ENCODE measurements at places on chromosomes 7 and 10.

GRCh38 chr7:47145186-47145725 is 436.7 kb downstream of the TNS3 start:
- no peak for DNase-seq

DNA sequence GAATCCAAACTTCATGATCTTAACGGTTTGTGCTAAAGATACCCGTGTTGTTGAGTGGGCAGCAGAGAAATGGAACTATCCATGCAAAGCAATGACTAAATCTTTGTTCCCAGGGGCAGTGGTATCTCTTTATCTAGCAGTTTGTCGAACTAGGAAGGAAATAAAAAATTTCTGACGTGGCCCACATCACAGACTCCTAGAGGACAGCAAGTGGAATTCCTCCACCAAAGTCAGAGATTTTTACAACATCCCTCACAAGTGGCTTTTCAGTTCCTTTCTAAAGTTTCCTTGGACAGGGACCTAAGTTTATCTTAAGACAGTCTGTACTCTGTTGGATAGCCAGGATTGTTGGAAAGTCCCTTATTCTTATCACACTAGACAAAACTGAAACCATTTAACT is 136.0 kb downstream of the RAPGEF5 start:
- no peak for DNase-seq

DNA sequence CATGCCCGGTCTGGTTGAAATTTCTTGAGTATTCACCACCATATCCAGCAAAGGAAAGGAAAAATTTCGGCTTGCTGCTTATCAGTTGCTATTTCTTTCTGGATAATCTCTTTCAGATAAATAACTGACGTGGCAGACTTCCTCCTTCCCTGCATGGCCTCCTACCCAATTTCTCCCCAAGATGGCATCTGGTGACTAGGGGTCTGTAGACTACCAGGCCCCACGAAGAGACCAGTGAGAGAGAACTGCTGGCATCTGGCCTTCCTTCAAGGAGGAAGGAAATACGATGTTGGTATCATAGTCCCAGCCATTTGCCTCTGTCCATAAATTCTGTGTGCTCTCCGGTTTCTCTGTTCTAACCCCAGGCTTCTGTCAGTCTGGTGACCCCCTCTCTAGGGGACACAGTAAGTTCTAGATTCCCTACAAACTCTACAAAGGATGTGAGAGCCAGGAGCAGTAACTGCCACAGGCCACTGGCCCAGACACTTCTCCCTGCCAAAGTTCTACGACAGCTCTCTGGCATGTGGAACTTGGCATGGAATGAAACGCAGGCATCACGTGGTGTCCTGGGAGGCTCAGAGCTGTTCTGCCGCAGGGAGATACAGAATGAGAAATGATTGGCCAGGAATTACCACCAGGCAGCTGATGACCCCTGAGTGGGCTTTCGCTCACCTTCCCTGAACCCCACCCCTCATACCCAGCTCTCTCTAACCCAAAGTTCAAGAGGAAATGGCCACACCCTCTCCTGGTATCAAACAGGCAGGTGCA is 30.0 kb upstream of the MSRB2 start:
- DNase-seq, result no peak

- DNase-seq, result no peak
Observed at GRCh38 chr7:25288556-25289307, 60.4 kb upstream of the NPVF start.

GRCh38 chr7:47385536-47386125 is 196.3 kb downstream of the TNS3 start:
- no peak for DNase-seq

- DNase-seq, result peak; percentile 89
Observed at GRCh38 chr10:102009801-102010425, 46.1 kb downstream of the ARMH3 start.

GRCh38 chr10:34538281-34538829 is 276.7 kb downstream of the PARD3 start:
- peak; percentile 36 for DNase-seq

GRCh38 chr7:50348469-50349162 is 44.1 kb downstream of the IKZF1 start:
- DNase-seq, result no peak

GRCh38 chr7:2259480-2259879 is 17.5 kb downstream of the NUDT1 start:
- no peak for DNase-seq

DNA sequence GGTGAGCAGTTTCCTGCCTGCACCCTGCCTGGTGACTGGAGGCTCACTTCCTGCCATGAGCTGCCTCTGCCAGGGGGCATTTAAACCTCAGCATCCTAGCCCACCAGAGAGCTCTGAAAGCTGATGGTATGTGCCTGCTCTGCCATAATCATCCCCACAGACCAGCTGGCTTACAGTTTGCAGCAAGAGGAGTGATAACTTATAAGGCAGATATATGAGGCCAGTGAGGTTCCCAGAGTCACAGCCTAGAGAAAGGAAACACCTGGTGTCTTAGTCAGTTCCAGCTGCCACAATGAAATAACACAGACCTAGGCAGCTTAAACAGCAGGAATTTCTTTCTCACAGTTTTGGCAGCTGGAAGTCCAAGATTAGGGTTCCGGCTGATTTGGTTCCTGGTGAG is 232.0 kb downstream of the PAXIP1 start:
- DNase-seq, result no peak

DNA sequence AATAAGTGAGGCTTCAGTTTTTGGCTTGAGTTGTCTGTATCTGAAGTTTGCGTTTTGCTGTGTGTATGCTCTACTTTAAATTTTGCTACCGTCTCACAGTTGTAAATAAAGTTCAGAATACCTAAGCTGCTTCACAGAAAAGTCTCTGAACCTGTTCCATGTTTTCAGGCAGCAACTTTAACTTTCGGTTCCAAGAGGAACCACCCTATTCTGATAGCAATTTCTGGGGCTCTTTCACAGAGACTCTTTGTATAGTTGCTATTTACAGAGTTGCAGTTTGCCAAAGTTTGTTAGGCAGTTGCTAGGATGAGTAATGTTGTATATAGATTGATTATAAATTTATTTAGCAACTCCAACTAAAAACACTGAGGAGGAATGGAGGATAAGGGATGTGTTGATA is 5.7 kb downstream of the FAM221A start:
- no peak for DNase-seq

DNA sequence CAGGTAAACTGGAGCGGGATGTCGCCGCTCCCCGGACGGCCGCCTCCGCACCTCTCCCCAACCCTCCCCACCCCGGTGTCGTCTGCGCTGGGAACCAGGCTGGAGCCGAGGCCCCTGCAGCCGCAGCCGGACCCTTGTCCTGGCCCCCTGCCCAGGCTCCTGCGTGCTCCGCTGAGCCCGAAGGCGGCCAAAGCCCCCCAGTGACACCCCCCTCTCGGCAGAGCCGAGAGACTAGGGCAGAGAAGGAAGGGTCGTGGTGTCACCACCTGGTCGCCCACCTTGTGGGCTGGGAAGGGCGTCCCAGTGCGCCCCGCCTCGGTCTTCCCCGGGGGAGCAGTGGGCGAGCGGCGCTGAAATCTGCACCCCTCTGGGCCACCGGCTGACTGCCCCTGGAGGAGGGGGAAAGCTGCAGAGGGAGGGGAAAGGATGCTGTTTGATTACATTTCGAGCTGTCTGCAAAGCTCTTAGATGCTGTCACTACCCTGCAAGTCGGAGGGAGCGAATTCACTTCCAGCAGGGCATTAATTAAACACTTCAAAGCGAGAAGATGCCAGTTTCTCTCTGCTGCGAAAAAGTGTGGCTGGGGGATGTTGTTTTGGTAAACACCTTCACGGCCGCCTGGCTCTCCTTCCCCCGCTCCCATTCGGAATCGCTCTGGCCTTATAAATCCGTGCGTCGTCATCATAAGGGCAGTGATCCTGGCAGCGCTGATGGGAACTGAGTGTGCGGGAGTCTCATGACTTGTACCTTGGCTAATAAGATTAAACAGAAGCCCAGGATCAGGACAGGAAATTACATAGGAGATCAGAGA is 622 bp downstream of the DYNC1I1 start:
- DNase-seq, result no peak

DNA sequence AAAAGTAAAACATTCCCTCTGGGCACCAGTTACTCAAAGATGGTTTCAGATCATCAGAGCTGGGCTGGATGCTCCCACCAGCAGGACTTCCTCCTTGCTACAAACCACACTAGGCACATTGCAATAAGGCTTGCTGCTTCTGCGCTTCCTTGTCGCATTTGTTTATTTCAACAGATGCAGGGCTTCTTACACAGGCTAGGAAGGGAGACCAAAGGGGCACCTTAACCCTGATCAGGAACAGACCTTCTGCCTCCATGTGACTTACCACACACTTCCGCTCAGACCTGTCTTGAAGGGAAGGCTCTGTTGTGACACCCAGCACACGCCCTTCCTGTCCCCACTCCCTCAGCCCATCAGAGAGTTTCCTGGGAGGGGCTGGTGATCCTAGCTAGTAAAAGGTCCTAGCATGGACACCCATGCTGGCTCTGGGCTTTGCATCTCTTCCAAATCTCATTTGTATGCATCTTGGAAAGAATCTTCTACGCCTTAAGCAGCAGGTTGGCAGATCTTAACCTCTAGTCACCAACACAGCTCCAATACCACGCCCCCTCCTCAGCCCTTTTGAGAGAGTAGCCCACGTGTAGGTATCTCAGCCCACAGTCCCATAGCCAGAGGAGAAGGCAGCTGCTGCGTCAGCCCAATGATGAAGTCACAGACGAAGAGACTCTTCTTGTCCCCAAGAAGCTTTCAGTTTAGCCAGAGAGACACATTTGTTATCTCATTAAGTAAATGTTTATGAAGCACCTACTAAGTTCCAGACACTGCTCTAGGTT is 47.1 kb upstream of the SVIL start:
- no peak for DNase-seq

- DNase-seq, result no peak
Observed at GRCh38 chr7:21020667-21021066, 234.0 kb upstream of the SP8 start.

GRCh38 chr7:110944966-110945644 is 145.8 kb upstream of the LRRN3 start:
- DNase-seq, result no peak

DNA sequence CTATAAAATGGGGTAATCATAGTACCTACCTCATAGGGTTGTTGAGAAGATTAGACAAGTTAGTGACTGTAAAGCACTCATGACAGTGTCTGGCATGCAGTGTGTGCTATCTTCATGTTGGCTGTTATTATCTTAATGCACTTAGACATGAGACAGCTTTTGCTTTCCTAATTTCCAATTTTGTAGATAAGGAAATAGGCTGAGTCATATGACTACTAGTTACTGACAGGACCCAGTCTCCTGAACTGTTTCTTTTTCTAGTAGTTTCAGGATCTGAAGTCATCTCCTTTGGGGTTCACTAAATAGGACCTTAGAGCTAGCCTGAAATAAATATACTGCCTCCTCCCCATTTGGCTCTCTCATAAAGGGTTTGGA is 74.2 kb downstream of the SNX10 start:
- no peak for DNase-seq

GRCh38 chr10:113443141-113443925 is 109.5 kb upstream of the HABP2 start:
- no peak for DNase-seq

DNA sequence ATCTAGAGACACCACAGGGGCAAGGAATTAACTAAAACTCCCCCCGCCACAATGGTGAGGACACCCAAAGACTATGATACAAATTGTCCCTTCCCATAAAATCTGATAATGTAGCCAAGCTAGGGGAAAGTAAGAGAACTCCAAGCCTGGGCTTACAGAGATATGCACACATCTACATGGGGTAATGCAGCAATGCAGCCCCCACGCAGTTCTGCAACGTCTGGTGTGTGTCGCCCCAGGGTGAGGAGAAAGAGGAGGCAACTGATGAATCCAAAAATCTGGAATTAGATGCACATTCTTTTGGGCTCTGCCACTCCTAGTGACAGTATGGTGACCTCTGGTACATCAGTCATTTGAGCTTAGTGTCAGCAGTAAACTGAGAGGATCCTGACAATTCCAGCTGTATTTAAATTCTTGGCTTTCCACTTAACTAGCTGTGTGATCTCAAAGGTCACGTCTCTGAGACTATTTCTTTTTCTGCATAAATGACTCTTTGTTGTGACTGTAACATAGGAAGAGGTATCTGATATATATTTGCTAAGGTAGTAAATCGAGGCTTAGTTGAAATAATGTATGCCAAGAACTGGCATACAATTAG is 51.5 kb downstream of the PIP4K2A start:
- DNase-seq, result no peak

- DNase-seq, result no peak
Observed at GRCh38 chr7:155457544-155458110, 302 bp upstream of the EN2 start.

GRCh38 chr7:16926283-16926682 is 44.5 kb upstream of the AGR3 start:
- DNase-seq, result peak; percentile 33

GRCh38 chr7:117323305-117323850 is 520 bp upstream of the WNT2 start:
- no peak for DNase-seq

DNA sequence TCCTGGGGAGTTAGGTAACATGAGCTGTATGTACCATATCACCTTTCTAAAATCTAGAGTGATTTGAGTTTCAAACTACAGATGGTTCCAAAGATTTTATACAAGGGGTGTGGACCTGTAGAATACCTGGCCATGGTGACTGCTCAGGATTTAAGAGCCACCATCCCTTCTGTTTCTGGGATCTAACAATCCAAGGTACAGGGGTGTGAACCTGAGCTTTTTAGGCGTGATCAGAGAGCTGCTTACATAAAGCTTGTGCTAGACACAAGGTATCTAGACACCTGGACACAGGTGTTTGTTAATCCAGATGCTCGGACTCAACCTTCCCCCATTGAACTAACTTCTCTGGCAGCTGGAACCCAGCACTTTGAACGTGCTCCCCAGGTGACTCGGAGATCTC is 516.4 kb downstream of the RPS24 start:
- DNase-seq, result no peak

DNA sequence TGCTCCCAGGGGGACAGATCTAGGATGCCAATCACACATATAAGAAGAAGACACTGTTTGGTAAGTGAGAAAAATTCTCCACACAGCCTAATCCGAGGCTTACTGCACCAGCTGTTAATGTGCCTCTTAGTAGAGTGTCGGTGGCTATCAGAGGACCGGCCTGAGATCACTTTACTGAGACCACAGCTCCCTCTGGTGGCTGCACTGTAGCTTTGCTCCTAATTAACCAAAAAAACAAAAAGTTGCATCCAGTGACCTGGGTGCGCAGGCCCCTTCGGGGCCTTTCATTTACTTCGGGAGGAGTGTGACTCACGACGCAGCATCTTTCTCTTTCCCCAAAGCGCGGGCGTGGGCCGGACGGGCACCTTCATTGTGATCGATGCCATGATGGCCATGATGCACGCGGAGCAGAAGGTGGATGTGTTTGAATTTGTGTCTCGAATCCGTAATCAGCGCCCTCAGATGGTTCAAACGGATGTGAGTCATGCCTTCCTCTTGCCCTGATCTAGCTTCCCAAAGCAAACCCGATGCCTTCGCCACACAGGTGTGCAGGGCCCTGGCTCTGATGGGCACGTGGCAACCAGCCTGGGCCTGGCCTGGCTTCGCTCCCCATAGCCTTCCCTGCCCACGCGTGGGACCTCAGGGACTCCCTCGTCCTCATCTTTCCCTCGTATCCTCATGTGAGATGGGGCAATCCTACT is 56.7 kb downstream of the MKI67 start:
- DNase-seq, result peak; percentile 85

GRCh38 chr10:130864961-130865818 is 446.3 kb downstream of the TCERG1L start:
- no peak for DNase-seq
